ENCODE measurements at places on chromosomes 3 and 15.

- no peak for DNase-seq
These were observed 44.6 kb downstream of the FMN1 start for GRCh38 chr15:33149919-33150318.

DNA sequence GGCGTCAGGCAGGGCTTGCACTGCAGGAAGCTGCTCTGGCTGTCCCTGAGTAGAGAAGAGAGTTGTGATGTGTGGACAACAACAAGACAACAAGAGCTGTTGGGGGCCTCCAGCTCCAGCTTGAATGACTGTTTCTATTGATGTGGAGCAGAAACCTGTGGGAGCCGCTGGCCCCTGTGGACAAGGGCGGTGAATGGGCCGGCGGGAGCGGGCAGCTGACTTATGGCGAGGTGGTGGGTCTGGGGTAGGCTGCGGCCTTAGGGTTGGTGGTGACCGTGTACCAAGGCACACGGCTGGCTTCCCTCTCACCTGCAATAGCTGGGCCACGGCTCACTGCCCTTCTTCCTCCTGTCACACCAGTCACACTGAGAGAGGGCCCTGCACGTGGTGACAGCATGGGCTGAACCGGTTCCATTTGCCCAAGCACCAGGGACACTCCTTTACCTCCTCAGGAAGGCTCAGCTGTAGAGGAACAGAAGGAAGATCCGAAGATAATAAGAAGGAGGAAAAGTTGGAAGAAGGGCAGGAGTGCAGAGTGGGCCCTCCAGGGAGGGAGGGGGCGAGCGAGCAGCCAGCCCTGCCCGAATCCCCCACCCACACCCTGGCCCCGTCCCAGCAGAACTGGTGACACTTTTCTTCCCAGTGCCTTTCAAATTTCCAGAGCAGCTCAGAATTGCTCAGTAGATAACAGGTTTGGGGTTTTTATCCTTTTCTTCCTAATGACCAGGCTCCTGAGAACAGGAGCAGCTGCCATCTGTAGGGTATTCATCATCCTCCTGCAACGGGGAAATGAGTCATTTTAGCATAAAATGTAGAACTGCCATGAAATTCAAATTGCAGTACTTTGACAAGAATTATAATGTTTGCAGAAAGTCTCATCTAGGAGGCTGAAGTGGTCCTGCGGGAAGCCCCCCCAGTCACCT, 136.9 kb downstream of the TJP1 start:
- no peak for DNase-seq

DNA sequence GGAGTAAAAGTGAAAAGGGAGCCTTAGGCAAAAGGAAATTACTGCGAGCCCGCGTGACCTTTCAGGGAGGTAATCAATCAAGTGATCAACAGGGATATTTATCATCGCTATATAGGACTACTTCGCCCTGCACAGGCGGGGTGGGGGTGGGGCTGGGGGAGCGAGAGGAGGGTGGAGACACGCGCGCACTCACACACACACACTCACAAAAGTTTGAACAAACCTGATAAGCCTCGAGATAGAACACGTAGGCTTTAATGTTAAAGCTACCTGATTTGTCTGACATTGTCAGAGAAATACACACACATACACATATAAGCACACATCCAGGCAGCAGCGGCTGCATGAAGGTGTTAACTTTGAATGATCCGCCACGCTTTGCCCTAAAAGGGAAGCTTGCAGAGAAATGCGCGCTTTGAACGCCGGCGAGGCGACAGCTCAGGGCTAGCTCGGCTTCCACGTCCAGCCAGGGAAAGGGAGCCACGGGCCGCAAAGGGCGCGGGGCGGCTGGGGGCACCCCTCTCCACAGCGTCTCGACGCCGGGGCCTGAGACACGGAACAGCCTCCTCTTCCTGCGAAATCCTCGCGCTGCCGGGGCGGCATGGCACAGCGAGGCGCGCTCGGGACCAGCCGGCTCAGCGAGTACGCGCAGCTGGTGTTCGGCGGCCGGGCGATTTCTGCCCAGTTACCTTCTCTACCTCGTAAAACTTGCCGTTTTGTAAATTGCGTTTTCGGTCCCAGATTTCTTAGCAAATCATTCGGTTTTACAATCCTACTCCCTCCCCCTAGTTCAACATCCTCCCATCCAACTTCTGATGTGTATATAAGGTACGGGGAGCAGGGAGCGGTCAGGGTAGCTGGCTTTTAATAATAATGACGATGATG, 4.8 kb upstream of the MECOM start:
- no peak for DNase-seq

DNA sequence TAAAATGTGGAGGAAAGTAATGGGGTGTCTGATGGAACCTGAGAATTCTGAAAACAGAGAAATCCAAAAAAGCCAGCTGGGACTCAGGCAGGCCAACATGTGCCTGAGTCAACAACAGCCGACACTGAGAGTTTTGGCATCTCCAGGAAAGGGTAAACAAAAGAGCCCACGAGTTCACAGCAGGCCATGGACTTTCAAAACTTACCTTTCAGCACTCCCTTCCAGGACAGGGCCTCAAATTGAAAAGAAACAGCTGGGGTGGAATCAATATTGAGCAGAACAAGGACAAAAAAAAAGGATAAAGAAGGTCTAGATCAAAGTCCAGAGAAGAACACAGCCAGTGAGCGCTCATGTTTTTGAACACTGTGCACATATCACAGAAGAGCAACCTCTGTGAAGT, 735.4 kb upstream of the GRM7 start:
- DNase-seq, result no peak

- DNase-seq, result no peak
These were observed 69.8 kb upstream of the CTXND1 start for GRCh38 chr15:80321853-80322252.

DNA sequence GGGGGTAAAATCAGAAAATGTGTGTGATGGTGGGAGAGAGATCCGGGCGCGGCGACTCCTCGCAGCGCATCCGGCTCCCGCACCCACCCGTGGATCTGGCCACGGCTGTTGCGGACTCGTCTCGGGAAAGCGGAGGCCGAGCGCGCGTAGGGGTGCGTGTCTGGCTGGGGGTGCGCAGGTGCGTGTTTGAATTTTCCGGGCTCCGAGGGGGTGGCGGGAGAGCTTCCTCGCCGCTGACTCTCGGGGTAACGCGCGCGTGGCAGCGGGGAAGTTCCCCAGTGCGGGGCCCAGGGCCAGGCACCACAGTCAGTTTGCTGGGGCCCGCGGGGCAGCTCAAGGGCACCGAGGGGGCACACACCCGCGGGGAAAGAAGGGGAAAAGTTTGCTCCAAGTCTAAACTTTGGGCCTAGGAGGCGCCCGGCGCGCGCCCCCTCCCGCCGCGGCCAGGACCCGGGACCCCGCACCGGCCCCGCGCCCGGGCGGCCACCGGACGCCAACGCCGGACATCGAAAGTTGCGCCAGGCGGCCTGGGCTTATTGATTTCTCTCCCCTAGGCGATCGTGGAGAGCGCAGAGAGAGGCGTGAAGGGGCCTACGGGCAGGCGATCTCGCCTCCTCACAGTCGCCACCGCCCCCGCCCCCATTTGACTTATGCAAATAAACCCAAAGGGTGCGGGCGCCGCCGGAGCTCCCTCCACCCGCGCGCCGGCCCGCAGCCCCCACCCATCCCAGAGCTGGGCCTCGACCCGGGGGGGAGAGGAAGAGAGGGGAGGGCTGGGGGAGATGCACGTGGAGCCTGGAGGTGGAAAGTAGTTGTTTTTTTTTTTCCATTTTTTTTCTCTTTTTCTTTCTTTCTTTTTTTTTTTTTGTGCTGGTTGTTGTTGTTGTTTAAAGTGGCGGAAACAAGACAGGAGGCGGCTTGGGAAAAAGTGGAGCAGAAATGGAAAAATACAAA, 639 bp downstream of the FOXP1 start:
- DNase-seq, result peak; percentile 78

- no peak for DNase-seq
These were observed 297 bp downstream of the PRC1 start for GRCh38 chr15:90994059-90994416.

DNA sequence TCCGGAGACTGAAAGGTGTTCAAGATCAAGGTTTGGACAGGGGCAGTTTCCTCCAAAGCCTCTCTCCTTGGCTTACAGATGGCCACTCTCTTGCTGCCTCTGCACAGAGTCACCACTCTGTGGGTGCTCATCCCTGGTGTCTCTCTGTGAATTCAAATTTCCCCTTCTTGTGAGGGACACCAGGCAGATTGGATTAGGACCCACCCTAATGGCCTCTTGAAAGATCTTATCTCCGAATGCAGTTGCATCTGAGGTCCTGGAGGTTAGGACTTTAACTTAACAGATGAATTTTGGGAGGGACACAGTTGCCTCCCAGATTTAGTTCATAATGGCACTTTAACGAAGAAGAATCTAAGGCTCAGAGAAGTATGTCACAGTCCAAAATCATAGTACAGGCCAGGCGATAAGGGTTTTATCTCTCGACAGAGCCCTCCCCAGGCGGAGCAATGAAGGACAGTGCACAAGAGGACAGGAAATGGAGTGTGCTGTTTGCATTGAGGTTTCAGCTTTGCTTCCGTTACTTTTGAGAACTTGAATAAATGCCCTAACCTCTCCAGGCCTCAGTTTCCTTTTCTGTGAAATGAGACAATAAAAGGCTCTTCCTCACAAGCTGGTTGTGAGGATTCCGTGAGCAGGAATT, 38.9 kb upstream of the KIF23 start:
- DNase-seq, result no peak

GRCh38 chr3:111333642-111334041, 208.4 kb upstream of the CD96 start:
- no peak for DNase-seq

- no peak for DNase-seq
These were observed 102.3 kb downstream of the PIK3CB start for GRCh38 chr3:138732456-138732855.

- no peak for DNase-seq
These were observed 82.4 kb downstream of the RTP4 start for GRCh38 chr3:187450431-187451190.

- DNase-seq, result no peak
These were observed 23.8 kb downstream of the WDR53 start for GRCh38 chr3:196544491-196544992.

- DNase-seq, result no peak
These were observed 107.9 kb upstream of the DPPA4 start for GRCh38 chr3:109445210-109445609.

DNA sequence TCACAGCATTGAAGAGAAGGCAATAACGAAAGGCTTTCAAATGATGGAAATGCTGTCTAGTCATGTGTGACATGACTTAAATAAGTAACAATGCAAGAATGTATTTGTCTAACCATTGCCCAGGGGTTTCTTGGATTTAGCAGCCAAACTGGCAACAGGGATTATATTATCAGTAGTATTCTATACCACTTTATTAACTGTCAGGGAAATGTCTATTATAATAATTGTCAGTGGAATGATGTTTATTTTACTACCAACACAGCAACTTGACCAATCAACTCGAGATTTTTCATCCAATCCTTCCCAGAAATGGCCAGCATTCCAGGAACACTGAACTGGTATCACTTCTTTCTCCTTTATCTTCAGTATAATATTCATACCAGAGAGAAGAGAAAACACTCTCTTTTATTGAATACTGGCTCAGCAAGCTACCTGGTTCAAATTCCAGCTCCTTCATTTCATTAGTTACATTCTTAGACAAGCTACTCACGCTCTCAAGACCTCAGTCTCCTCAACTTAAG, 66.2 kb downstream of the FOXP1 start:
- DNase-seq, result no peak

DNA sequence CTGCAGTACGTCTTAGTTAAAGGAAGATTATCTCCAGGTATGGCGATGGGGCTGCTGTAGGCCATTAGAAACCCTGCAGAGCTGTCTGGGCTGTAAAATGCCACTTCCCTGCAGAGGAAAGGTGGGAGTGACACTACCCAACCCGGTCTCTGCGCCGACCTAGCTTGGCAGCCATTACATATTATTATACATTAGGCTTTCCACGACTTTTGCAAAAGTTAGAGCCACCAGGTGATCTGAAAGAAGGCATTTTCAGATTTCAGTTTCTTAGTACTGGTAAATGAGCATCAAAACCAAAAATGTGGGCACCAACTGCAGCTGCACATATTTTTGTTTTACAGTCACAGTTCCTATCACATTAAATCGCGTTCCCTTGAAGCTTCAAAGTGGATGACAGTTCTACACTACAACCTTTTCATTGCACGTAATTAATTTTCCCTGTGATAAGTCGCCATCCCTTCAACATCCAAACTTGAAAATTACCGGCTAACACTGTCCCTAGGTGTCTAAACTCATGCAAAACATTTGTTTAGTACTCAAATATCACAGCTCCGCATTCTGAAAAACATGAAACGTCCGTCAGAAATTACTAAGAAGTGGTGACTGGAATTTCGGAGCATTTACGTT, 81.4 kb upstream of the CHD2 start:
- no peak for DNase-seq

GRCh38 chr3:16604887-16605602, at the start of gene DAZL:
DAZL (minus strand) TSS chr3:16605423; CDS start chr3:16605205, 218 bp downstream.
- DNase-seq, result no peak

- no peak for DNase-seq
These were observed 19.8 kb upstream of the ACOX2 start for GRCh38 chr3:58556761-58557221.

DNA sequence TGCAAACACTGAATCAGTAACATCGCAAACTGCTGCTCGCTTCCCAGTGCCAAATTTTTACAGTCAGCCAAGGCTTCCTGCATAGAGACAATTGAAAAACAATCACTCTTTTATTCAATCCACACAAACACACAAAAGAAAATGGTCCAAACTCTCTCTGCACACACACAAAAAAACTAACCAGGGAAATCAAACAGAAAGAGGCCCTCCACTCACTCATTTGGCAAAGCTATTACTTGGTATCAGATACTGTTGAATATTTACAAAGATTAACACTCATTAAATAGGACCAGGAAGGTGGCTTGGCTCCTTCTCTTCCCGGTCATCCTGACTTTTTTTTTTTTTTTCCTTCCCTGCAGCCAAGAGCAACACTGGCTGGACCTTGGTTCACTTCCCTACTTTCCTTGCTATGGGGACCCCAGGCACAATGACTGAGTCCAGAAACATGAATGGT, 62.4 kb upstream of the SPATA12 start:
- DNase-seq, result no peak

- DNase-seq, result no peak
These were observed 22.9 kb upstream of the TPM1 start for GRCh38 chr15:63019511-63020109.
